ENCODE measurements at places on chromosomes 5 and 9. TPM values are rescaled to one million over a fixed set of nuclear protein-coding genes. Genes with fewer than 3 reads are reported as not detected.

The MLANA gene
- total RNA-seq, result not detected

The PIP5KL1 gene
- total RNA-seq, result 2.0 TPM

The PCDHAC2 gene
- 0.06 TPM for total RNA-seq

The PTAR1 gene
- total RNA-seq, result 47.8 TPM

GRCh38 chr5:155906046-155906445, 420.9 kb upstream of the SGCD start:
- DNase-seq, result no peak

- peak; percentile 82 for DNase-seq
Observed at GRCh38 chr5:65144136-65144871, 337.4 kb downstream of the ADAMTS6 start.

DNA sequence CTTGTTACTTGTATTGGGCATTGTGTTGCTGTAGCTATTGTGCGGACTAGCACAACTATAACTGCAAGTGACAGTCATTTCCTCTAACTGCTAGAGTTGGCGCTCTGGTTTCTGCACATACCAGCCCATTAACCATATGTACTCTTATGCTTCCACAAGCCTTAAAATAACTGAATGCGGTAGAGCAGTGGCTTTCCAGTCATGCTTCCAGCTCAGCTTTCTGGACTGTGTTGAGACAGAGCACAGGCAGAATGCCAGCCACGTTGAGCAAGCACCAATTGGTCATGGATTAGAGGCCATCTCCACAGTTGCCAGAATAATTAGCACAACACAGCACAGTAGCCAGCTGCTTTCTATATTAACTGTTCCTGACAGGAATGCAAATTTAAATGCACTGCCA, 12.2 kb downstream of the INVS start:
- peak; percentile 99 for DNase-seq

DNA sequence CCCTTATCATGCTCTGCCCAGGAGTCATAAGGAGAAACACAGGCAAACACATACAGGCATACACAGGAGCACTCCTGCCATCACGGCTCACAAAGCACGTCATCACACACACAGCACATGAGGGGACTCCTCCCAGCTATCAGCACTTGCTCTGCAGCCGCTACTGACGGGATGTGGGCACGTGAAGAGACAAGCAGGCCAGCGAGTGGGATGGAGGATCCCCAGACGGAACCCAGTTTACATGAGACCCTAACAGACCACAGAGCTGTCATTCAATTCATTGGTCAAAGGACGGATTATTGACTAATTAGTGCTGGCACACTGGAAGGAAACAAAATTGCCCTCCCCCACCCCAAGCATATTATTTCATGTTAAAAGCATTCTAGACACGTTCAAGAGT, 53.6 kb downstream of the SEMA4D start:
- no peak for DNase-seq

- DNase-seq, result no peak
Observed at GRCh38 chr9:121769939-121770338, 118.5 kb downstream of the DAB2IP start.

DNA sequence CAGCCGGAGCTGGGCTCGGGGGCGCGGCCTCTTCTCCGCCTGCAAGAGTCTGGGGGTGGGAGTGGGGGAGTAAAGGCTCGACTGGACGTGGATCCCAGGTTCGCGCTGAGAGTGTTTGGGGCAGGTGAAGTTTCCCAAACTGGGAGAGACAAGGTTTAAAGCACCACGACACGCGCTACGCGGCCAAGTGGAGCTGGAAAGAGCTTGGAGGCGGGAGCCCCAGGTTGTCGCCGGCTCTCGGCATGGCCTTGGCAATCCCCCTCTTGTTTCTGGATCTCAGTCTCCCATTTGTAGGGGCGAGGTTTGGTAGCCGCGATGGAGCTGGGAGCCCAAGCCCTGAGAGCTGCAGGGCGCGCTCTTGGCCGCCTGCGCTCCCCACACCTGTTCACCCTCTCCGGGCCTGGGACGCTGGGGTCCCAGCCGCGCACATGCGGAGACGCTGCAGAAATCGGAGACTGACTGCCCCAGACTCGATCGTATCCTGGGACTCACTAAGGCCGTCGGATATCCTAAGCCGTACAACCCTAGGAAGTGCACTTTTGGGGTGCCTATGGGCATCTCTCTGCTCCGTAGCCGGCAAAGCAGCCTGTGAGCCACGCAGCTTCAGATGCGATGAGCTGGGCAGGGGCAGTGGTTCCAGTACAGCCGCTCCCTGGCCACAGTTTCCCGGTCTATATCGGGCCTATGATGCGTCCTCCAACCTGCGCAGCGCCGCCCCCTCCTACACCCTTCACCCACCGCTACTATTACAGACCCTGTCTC, 937 bp downstream of the TMOD1 start:
- no peak for DNase-seq

Data from LHCN-M2 (cell line).